ENCODE measurements at places on chromosomes 13 and 19.

DNA sequence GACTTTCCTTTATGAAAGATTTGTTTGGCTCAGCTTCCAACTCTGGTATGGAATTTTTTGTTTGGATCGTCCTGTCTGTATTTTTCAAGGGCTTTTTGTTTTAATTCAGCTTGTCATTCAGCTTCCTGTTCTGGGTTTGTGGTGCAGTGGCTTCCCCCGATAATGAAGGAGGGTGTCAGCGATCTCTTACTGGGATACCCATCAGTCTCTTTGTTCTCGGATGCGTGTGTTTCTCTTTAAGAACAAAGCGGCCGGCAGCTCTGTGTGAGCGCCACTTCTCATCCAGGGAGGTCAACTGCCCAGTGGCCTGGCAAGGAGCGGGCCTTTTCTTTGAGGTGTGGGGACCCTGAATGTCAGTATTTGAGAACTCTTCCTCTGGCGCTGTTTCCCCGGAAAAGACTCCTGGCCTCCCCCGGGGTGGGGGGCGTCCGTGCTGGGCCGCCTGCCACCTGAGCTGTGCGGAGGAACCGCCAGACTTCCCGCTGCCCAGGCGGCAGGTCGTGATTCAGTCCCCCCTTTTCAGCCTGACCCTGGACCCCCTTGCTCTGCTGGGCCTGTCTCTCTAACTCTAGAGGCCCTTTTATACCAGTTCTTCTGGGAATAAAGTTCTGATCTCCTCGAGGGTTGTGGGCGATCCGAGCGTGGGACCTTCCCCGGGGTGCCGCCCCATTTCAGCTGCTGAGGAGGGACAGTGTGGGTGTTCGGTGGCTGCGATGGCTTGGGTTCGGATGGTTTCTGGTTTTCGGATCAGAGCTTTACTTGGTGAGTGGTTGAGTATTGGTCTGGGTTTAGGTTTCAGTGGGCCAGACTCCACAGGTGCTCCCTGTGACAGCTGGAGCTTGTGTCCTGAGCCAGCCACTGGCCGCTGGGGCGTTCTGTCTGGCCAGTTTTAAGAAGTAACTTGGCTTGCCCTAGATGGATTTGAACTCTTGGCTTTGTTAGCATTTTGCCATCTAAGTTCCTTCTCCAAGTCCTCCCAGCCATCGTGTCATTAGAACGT, 3.4 kb downstream of the SF3A2 start:
- DNase-seq = peak; percentile 73

DNA sequence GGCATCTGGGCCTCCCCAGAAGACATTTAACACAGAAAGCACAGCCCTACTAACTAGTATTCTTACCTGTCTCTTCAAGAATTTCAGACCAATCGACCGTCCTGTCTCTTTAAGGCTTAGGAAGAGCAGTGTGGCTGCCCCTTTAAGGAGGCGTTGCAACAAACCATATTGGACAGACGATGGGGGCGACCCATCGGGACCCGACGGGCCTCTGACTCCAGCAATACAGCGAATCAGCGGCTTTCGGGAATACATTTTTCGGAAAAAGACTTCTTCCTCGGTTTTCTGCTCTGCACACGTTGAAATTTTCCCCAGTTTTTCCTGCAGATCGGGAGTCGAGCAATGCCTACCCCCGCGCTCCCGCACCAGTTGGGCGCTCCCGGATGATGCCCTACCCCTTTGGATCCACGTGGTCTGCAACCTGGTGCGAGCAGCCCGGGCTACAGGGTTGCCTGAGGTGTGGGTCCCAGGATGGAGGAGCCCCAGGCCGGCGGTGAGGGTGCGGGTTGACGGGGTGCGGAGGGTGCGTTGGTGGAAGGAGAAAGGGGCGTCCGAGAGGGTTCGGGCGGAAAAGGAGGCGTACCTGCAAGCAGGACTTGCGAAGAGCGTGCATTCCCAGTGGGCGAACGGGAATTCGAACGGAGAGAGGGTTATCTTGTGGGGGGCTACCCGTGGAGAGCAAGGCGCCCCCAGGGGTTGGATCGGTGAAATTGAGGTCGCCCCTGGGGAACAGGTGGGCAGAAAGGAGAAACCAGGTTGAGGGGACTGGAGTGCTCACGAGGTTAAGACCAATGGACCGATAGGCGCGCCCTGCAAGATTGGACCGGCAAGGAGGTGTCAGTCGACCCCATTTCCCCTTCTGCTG, at the start of gene POLR1G:
POLR1G (plus strand) TSS at position 419 of the 865 bp plus-strand sequence; CDS start at position 472, 53 bp downstream.
- DNase-seq = peak; percentile 82

DNA sequence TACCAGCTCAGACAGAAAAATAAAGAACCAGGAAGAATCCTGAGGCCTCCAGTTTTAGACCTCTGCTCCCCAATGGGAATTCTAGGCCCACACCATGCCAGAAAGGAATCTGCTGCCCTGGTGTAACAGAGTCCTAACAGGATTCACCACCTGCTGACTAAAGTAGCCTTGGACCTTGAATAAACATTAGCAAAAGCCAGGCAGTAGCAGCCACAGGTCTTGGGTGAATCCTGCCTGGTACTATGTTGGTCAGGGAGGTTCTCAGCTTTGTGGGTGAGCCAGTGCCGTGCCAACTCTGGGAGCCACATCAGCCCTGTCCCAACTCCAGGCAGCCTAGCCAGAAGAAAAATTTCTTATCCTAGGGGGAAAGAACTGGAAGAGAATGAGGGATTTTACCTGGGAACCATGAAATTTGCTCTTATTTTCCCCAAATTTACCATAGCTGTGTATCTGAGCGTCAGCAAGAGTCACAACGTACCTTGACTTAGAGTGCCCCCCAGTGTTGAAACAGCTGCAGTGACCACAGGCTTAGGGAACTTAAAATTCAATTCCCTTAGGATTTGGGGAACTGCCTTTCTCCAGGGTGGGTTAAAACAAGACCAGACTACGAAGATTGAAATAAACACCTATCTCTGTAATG, 1895.6 kb upstream of the PRR20A start:
- no peak for DNase-seq

- DNase-seq = no peak
These were observed 55.6 kb upstream of the F7 start for GRCh38 chr13:113049981-113050380.

DNA sequence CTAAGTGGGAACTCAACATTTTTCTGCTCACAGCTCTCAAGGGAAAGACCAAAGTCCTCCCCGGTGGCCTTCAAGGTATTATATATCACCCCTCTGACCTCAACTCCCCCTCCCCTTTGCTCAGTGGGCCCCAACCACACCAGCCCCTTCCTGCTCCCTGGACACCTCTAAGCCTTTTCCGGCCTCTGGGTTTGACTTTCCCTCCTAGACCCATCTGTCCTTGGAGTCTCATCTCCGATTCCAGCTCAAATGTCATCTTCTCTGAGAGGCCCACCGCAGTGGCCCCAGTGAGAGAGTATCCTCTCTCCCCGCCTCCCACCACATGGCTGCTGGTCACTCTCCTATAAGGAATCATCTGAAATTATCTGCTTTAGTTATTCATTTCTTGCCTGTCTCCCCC, 941 bp upstream of the UHRF1 start:
- no peak for DNase-seq

- DNase-seq = no peak
These were observed 179.1 kb upstream of the MIR17HG start for GRCh38 chr13:91168386-91168711.

- no peak for DNase-seq
These were observed 8.6 kb upstream of the PEAK3 start for GRCh38 chr19:2290441-2291184.

- DNase-seq = no peak
These were observed 85.2 kb upstream of the SPATA13 start for GRCh38 chr13:24075137-24075975.

GRCh38 chr13:49356223-49356622, 87.6 kb downstream of the CAB39L start:
- DNase-seq = no peak

DNA sequence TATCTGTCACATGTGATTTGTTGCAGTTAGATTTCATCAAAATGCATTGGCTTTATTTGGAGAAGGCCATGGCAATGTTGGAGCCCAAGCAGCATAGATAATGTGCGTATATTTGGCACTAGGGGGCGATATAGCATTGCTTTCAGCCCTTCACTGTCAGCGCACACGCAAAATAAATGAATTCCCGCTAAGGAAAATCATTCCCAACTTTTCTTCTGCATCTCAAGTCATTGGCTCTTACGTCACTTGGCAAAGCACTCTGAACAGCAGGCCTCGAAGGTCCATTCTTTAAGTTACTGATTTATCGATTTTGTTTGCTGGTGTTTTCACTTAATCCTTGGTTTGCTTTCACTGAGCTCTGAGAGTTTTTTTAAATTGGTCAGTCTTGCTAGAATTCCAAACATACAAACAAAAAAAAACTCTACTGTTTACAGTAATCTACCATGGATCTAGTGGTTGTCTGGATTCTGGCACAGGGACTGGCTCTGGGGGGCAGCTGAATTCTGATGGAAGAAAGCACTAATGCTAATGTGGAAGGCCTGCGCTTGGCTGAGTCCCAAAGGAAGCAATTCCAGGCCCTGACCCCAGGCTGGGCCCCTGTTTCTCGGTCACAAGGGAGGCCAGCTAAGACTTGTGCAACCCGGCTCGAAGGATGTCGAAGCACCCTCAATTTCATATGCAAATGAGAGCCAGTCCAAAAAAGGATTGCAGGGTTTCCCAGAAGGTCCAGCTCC, 97.7 kb upstream of the IPO5 start:
- peak; percentile 28 for DNase-seq

DNA sequence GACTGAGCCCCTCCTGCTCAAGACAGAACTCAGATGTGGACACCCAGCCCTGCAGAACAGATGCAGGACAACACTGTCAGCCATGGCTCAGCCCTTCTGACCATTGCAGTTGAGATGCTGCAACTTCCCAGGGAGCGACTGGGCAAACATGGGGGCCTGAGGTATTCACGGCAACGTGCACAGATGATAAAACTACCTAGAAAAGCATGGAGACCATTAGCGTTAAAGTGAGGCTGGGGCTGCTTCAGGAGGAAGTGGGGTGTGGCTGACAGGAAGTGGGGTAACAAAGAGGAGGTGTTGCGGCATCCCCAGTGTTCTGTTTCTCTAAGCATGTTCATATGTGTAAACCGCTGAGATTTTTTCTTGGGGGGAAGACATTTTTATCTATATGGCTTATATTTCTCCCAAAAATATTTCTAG, 1.3 kb upstream of the SIGLEC9 start:
- peak; percentile 26 for DNase-seq

GRCh38 chr19:47370045-47370611, 21.0 kb downstream of the DHX34 start:
- DNase-seq = no peak

DNA sequence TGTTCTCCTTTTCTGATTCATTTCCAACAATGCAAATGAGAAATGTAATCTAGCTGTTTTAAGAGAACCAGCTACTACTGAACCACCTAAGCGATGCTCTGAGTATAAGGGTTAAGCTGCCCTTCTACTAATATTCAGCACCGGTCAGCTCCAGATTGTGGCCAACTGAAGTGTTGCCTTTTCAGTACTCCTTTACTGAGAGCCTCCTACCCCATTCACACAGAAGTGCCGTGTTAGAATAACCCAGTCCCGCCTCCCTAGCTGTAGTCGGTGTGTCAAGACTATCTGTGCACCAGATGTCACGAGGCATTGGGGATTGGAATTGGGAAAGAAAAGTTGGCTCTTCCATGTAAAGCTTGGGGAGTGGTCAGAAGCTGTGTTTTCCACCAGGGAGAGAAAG, 45.4 kb downstream of the FAM124A start:
- no peak for DNase-seq

- DNase-seq = no peak
These were observed 36.5 kb downstream of the KL start for GRCh38 chr13:33052506-33053280.

DNA sequence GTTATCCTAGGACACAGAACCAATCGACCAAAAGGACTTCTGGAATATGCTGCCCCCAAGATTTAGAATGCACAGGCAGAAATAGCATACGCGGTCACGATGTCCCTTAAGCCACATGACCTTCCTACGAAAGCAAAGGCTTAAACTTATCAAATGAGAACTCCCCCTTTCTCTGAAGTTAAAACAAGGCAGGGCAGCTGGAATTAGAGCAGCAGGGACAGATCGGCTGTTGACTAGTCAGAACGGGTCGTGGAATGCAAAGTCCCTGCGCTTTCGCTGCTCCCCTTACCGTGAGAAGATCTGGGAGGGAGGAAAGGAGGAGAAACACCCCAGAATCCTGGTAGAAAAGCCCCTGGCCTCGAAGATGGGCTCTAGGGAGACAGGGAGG, 799 bp upstream of the USPL1 start:
- DNase-seq = peak; percentile 73

DNA sequence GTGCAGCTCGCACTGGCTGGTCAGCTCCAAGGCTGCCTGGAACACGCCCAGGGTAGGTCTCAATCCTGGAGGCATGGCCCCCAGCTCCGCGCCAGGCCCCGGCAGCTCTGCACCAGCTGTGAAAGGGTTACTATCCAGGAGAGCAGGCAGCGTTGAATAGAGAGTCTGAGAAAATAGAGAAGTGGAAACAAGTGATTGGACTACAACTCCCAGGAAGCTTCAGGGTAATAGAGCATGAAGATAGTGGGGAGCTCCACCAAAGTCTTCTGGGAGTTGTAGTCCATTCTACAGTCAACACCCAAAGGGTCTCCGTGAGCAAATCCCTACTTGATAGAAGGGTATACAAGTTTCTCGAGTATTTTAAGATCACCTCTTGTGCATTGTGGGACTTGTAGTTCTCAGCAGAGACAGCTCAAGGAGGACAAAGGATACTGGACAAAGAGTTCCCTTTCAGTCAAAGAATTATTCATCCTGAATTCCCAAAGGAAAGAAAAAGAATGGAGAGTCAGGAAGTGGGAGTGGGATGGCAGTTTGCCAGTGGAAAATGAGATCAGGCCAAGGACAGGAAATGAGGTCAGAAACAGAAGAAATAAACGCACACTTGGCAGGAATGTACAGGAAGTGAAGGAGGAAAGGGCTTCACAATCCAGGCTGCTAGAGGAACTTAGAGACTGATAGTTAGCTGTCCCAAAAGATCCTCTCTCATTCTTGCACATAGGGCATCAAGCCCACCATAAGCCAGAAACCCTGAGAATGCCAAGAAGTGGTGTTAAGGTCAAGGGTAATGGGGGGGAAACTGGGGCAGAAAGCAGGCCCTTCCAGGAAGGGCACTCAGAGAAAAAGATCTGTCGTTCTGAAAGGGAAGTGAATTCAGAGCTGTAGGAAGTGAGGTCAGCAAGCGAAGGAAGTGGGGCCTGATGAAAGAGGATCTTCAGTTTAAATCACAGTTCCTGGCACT, 5.5 kb upstream of the MAMSTR start:
- DNase-seq = peak; percentile 69

GRCh38 chr19:5692723-5693194, 2.7 kb downstream of the RPL36 start:
- DNase-seq = no peak

DNA sequence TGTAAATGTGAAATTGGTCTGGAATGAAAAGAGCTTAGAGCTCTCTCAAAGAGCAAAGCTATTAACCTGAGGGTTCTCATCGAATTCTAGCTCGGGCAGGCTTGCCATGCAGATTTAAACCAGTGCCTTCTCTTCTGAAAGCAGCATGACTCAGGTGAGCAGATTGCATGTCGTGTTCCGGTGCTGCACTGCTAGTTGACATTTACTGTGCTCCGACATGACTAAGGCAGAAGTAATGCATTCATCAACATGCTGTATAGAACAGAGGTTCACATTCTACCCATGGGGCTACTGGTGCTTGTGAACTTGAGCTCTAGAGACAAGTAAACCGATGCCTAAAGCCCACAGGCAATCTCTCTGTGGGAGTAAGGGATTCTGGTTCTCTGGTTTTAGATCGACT, 947.7 kb downstream of the EFNB2 start:
- DNase-seq = no peak

All from DND-41 (cell line).